Right kidney (tissue), 9 donors: ENCODE measurements at places on chromosomes 7 and 10.

- DNase-seq = no peak
Measured at GRCh38 chr10:44761076-44761475, 150.1 kb upstream of the TMEM72 start.

- no peak for DNase-seq
Measured at GRCh38 chr7:69772718-69773436, 174.6 kb downstream of the AUTS2 start.

DNA sequence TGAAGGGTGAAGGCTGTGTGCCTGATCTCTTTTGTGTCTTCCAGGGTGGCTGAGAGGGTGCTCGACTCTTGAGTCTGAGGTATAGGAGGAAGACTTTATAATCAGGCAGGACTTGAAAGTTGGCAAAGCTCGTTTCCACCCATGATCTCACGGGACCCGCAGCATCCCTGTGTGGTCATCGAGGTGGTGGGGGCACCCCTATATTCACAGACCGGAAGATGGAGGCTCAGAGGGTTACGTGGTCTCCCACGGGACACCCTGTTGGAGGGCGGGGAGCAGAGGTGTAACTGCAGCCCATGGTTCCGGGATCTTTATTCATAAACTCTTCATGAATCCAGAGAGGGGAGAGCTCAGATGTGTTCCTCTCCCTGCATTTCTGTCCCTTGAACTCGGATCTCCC lies 9.6 kb upstream of the SHH start:
- no peak for DNase-seq

DNA sequence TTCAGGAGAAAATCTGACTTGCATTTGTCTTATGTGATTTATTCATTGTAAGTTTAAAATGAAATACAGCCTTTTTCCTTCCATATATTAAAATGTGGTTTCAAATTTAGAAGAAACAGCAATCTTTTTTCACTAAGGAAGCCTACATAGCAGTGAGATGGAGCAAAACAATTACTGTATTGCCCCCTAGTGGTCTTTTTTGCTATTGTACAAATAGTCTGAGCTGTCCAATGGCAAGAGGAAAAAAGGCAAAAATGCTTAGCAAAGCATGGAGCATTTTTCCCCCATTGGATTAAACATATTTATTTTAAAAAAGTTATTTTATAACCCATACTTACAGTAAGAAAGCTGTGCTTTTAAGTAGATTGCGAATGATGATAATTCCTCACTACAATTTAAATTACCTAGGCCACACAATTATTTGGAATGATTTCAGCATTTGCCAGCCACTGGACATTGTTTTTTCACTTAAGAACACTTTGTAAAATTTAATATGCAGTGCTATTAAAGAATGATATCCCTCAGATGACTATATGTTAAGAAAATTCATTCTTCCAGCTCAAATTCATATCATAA lies 119.5 kb downstream of the CPED1 start:
- DNase-seq = peak; percentile 15

DNA sequence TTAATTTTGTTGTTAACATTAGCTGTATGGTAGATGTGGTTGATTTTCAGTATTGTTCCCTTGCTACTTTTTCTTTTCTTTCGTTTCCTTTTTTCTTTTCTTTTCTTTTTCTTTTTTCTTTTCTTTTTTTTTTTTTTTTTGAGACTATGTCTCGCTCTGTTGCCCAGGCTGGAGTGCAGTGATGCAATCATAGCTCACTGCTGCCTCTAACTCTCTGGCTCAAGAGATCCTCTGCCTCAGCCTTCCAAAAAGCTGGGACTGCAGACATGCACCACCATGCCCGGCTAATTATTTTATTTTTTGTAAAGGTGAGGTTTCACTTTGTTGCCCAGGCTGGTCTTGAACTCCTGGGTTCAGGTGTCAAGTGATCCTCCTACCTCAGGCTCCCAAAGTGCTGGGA lies 14.4 kb downstream of the SLC26A3 start:
- DNase-seq = no peak

- DNase-seq = no peak
Measured at GRCh38 chr7:72244826-72245398, 167.2 kb downstream of the CALN1 start.

DNA sequence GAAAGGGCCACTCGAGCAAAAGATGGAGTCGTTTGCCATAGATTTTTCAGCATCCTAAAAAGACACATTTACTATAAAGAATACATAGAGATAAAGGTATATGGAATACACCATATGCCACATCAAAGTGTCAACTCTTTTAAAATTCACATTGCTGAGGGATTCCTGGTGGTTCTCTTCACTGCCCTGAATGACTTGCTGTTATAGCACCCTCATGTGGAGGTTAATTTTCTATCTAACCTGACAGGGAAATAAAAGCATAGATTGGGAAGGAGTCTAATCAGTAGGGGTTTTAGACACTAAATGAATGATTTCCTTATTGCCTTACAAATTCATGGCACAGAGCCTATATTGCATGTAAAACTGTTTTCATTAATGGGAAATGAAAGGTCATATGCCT lies 25.9 kb downstream of the DNAH11 start:
- DNase-seq = no peak
